ENCODE measurements at places on chromosomes 7 and 10.

- DNase-seq = no peak
Observed at GRCh38 chr7:106775552-106775936, 89.5 kb upstream of the PIK3CG start.

DNA sequence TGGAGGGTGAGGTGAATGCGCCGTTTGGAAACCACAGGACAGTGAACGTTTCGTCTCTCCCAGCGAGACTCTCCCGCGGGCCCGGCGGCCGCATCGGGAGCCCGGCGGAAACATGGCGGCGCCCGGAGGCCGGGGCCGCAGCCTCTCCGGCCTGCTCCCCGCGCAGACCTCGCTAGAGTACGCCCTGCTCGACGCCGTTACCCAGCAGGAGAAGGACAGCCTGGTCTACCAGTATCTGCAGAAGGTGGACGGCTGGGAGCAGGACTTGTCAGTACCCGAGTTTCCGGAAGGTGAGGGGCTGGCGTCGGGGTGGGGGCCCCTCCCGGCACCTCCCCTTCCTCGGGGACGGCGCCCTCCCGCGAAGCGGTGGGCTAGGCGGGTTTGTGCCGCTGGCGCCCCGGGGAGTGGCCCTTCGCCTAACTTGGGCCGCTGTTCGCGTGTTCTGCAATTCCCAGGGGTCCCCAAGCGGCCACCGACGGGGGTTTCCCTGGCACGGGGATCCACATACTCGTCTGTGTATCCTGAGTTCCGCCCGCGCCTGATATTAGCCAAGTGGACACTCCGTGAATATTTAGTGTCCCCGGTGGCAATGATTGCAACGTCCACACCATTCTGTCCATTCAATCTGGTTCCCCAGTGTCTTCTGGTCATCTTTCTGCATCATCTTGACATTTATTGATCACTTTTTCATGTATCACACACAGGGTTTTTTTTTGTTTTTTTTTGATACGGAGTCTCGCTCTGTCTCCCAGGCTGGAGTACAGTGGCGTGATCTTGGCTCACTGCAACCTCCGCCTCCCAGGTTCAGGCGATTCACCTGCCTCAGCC lies 514 bp downstream of the NHLRC2 start:
- DNase-seq = peak; percentile 38

- no peak for DNase-seq
Observed at GRCh38 chr7:79570903-79571302, 117.4 kb upstream of the MAGI2 start.

GRCh38 chr10:100510533-100511308 lies 8.9 kb downstream of the SEC31B start:
- DNase-seq = no peak

DNA sequence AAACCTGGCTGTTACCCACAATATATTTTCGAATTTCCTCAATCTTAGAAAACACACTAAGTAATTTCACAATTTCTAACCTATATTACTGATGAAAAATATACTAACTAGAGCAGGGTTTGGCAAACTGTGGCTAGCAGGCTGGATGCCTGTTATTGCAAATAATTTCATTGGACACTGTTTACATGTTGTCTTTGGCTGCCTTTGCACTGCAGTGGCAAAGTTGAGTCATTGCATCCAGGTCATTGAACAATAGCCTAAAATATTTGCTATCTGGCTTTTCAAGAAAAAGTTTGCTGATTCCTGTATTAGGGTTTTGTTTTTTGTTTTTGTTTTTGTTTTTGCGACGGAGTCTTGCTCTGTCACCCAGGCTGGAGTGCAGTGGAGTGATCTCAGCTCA lies 47.2 kb downstream of the KIF11 start:
- DNase-seq = no peak

DNA sequence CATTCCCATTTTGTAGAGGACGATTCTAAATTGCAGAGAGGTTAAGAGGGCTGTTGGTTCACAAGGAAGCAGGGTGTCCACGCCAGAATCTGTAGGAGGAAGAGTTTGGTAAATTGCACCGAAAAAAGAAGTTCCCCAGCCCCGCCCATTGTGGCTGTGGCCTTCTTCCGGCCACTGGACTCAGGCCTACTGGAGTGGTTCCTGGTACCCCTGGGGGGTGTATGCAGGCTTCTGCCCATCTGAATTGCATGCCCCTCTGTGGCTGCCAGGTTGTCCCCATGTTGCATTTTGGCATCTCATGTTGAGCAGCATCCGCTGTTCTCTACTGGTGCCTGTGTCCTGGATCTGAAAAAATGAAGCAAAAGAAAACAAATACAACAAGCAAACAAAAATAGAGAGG lies 234.2 kb downstream of the WDR11 start:
- DNase-seq = no peak

DNA sequence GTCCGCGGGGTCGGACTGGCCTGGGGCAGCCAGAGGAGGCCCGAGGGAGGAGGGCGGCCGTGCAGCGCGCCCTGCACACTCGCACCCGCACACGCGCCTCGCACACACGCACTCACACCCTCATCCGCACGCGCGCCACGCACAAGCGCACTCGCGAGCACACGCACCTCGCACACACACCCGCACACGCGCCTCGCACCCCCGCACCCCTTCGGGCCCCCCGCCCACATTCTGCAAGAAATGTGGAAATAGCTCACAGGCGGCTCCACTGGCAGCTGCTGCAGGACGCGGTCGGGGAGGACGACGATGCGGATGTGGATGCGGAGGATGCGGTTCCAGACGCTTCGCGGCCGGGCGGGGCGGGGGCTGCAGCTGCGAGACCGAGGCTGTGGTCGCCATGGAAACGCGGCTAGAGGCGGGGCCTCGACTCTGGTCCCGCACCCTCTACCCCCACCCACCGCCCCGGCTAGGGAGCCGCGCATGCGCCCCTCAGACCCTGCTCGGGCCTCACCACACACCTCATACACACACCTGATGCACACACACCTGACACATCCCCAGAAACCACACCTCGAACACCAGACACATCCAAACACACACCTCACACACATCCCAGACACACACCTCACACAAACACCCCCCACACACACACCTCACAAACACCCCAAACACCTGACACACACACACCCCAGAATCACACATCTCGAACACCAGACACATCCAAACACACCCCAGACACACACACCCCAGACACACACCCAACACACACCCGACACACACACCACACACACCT lies at the start of gene CALY:
Gene CALY (minus strand): TSS at position 320 of the 793 bp plus-strand sequence. CDS start 7,907 bp downstream, outside the sequence.
- no peak for DNase-seq

GRCh38 chr10:28996947-28997551 lies 291.8 kb upstream of the LYZL1 start:
- no peak for DNase-seq

GRCh38 chr7:6111041-6111440 lies 79.9 kb downstream of the ANKRD61 start:
- DNase-seq = no peak

DNA sequence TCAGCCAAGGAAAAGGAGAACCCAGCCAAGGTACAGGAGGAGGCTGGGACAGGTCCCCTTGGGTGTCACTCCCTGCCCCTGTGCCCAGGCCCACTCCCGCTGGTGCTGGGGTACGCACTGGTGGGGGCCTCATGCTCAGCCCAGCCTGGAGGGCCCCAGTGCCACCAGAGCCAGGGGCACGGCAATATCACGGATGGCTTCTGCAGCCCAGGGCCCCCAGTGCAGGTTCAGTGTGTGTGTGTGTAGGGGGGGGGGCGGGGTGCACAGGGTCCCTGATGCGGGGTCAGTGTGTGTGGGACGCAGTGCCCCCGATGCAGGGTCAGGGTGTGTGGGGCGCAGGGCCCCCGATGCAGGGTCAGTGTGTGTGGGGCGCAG lies 23.4 kb upstream of the ZNF716 start:
- no peak for DNase-seq

DNA sequence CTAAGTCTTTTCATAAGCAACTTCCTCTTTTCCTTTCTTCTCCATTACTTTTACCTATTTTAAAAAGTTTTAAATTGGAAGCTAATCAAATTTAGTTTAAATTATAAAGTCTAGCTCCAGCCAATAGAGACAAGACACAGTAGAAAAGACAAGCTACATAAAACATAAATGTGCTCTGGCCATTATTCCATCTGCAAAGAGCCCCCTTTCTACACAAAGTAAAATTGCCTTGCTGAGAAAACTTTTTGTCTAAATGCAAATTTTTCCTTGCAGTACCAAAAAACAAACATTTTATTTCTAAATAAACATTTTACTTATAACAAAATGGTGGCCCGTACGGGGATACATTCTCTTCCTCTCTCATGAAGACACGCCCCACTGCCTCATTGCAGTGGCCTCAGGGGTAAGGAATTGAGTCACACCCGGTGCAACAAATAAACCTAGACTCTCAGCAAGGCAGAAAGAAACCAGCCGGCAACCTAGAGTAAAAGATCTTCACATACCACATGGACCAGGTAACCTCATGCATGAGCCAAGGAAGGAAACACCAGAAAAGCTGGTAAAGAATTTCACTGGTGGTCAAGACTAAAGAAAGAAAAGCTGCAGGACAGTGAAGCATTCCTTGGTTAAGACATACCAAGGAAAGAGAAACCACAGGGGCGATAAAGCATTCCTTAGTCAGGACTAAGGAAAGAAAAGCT lies 71.6 kb upstream of the ZNF746 start:
- no peak for DNase-seq

- no peak for DNase-seq
Observed at GRCh38 chr7:26346611-26347203, 55.0 kb downstream of the SNX10 start.

- DNase-seq = no peak
Observed at GRCh38 chr7:132751244-132751647, 175.0 kb upstream of the PLXNA4 start.

GRCh38 chr7:107644309-107644974 lies 16.2 kb upstream of the SLC26A4 start:
- no peak for DNase-seq

DNA sequence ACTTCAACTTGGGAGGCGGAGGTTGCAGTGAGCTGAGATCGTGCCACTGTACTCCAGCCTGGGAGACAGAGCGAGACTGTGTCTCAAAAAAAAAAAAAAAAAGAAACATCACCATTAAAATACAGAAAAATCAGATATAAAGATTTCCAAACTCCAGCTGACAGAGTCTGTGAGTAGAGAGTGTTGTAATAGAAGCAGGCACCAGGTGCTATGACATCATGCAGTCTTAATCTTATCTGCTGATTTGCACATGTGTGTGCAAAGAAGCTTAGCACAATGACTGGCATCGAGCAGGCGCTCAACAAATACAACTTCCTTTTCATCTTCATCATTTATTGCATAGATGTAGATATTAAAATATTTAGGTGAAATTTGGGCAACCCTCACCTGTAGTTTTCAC lies 92.2 kb downstream of the PRKCQ start:
- no peak for DNase-seq

GRCh38 chr7:144437370-144438191 lies 34.1 kb upstream of the NOBOX start:
- DNase-seq = no peak

- no peak for DNase-seq
Observed at GRCh38 chr10:27138277-27138676, 15.9 kb downstream of the YME1L1 start.

GRCh38 chr10:14025283-14026189 lies 305.2 kb downstream of the FRMD4A start:
- no peak for DNase-seq

GRCh38 chr7:66865290-66865864 lies 55.6 kb upstream of the TMEM248 start:
- DNase-seq = no peak

DNA sequence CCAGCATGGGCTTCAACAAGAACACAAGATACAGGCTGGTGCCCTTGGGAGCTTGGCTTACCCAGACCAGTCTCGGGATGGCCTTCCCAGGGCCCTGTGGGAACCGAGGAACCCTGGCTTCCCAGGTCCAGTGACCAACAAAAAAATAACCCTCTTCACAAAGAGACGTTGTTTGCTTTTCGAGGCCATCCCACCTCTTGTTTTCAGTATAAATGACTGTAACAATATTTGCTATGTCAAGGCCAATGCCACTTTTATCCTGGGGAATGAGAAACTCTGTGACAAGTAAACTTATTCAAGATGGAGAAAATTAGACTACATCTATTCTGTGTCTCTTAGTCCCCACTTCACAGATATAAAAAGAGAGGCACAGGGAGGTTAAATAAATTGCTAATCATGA lies 138.8 kb downstream of the PRPF18 start:
- no peak for DNase-seq

DNA sequence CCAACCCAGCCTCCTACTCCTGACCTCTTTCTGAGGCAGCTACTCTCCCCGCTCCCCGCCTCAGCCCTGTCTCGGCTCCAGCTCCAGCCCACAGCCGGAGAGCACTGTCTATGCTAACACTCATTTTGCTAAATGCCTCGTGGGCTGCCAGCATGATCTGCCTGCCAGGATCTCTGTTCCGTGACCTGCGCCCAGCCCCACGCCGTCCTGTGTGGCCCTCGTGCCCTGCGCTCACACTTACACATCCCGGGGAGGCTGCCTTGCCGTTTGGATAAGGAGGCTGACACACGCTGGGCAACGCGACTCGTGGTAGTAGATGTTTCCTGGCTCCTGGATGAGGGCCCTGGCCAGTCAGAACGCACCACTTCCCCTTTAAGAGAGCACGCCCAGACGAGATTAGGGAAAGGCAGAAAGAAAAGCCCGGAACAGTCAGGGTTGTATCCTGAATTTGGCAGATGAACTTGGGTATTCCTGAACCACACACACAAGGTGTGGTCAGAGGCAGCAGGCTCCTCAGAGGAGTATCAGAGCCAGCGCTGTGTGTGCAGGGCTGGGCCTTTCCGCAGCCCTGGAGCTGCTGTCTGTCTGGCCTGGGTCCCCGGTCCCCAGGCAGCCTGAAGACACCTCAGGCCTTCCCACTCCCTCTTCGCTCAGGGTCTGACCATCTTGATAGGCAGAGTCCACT lies 97.7 kb upstream of the EFCAB10 start:
- DNase-seq = no peak

- no peak for DNase-seq
Observed at GRCh38 chr10:108352771-108353170, 1188.3 kb upstream of the SORCS1 start.

- no peak for DNase-seq
Observed at GRCh38 chr10:118594392-118595063, 920 bp downstream of the PRLHR start.

GRCh38 chr10:31708474-31708873 lies 220.2 kb downstream of the ARHGAP12 start:
- DNase-seq = no peak

- no peak for DNase-seq
Observed at GRCh38 chr7:38303866-38304265, 30.4 kb upstream of the TARP start.

DNA sequence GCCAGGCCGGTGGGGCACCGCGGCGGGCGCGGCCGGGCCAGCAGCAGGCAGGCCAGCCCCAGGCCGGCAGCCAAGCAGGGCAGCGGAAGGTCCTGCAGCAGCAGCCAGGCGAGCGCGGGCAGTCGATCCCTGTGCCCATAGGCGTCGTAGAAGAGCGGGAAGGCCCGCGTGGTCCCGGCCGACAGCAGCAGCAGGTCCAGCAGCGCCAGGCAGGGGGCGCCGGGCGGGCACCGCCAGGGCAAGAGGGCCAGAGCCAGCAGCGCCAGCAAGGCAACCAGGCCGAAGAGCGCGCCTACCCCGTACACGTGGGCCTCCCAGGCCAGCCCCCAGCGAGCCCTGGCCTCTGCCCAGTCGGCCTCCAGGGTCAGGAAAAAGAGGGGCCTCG lies 8.4 kb upstream of the RBM28 start:
- DNase-seq = no peak

- no peak for DNase-seq
Observed at GRCh38 chr10:59627366-59628018, 82.2 kb downstream of the SLC16A9 start.

GRCh38 chr10:48627984-48628609 lies 23.2 kb upstream of the ARHGAP22 start:
- peak; percentile 93 for DNase-seq
